Right atrium auricular region (tissue), 2 donors: ENCODE measurements at places on chromosomes 7 and 10. TPM values are rescaled to one million over a fixed set of nuclear protein-coding genes. Genes with fewer than 3 reads are reported as not detected.

The PDK4 gene
- total RNA-seq = 337 TPM

The HOXA6 gene
- total RNA-seq = not detected

DNA sequence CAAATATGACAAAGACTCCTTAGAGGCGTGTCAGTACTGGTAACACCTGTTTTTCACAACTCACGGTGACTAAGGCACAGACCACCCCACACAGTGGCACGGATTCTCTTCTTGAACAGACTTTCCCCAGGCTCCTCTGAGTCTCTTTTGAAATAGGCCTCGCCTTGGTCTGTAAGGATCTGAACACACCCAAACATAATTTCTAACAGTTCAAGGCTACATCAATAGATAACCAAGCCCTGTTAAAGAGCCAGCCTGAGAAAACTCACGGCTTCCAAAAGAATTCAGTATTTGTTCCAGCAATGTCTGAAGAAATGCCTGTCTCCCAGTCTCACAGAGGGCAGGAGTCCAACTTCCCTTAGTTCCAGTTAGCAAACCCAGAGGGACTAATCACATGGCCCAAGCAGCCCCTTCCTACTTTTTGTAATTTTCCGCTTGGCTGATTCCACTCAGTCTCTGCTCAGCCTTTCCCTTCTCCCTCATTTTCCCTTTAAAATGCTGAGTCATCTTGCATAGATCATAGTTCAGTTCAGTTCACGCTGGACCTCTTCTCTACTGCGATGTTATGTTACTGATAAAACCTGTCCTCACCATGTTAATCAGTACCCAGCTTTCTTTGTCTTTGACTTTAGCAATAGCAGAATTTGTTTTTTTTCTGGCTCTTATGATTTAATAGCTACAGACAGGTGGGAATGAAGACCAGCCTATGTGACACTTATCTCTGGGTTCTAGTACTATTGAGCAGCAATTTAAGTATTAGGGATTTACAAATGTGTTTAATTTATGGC lies 22.6 kb upstream of the AKR1C3 start:
- DNase-seq = peak; percentile 92

The MKRN1 gene
- 67.2 TPM for total RNA-seq

DNA sequence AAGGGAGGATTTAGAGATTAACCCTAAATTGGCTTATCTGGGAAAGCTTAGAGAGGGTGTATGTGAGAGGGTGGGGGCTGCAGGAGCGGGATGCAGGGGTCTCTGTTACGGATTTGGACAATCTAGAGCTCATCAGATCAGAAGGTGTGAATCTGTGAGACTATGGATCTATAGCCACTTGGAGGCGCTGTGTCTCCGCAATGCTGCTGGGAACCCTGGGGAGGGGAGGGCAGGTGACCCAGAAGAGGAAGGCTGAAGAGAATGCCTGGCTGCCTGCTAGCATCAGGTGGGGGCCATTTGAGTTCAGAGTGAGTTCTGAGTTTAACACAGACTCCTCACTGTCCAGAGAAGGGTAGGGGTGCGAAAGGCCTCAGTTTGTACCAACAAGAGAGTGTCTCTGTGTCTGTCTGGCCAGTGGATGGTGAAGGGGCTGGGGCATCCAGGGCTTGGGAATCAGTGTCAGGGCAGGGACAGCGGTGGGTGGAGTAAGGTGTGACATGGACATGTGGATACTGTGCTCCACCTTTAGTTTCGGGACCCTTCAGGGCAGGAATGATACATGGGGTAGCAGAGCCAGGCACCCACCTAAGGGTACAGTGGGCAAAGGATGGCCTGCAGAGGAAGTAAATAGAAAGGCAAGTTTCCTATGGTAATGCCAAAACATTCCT lies 187.3 kb upstream of the PRSS58 start:
- DNase-seq = no peak
